ENCODE measurements at places on chromosomes 5 and 9. TPM values are rescaled to one million over a fixed set of nuclear protein-coding genes. Genes with fewer than 3 reads are reported as not detected.

- no peak for DNase-seq
Observed at GRCh38 chr9:127007638-127008037, 93.1 kb downstream of the RALGPS1 start.

DNA sequence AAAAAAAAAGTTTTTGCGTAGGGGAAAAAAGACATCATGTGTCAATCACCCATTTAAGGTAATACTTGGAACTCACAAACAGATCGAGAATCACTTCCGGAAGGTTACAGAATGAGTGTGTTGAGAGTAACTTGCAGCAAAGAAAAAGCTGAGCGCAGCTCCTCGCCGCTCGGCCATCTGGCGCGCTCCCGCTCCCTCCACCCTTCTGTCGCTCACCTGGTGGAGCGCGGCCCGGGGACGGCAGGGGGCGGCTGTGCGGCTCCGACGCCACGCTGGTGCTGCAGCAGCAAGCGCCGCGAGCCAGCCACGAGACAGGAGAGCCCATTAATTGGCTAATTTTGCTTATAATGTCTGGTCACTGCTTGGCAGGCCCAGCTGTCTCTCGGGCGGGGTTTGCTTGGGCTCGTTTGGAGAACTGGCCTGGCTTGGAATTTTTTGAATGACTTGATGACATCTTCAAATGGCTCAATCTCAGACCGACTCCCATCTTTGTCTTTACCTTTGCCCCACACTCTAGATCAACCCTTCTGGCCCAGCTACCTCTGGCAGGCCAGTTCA, 601.8 kb downstream of the CCDC171 start:
- peak; percentile 64 for DNase-seq

GRCh38 chr9:90986161-90986560, 184.5 kb downstream of the SYK start:
- DNase-seq: no peak

GRCh38 chr5:3077684-3078083, 326.2 kb upstream of the IRX2 start:
- DNase-seq: no peak

IFNA21 gene
- not detected for total RNA-seq

FAXDC2 gene
- 0.95 TPM for total RNA-seq

- DNase-seq: no peak
Observed at GRCh38 chr5:155268770-155269425, 255.3 kb downstream of the KIF4B start.

DNA sequence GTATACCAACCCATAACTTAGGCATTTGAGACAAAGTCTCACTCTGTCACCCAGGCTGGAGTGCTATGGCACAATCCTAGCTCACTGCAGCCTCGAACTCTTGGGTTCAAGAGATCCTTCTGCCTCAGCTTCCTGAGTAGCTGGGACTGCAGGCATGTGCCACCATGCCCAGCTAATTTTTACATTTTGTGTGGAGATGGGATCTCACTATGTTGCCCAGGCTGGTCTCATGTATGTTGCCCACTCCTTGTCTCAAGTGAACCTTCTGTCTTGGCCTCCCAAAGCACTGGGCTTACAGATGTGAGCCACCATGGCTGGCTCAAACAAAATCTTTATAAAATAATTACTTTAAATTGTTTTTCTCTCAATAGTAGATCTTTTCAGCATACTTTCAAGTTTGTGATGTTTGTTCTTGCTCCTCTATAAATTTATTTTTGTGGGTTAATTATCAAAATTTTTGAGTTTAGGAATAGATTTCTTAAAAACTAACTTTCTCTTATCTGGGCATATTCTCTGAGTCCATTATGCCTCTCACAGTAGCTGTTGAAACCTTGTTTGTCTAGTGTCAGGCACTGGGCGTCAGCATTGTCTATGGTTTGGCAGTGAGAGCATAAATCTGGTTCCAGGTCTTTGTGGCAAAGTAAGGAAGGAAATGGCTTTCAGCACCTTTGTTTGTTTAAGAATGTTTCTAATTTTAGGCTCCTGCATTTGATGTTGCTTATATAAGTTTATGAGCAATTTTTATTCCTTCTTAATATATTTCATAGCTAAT, 38.7 kb downstream of the NLN start:
- DNase-seq: no peak

GRCh38 chr5:170480260-170480659, 23.6 kb upstream of the KCNIP1 start:
- no peak for DNase-seq

- DNase-seq: no peak
Observed at GRCh38 chr5:109351988-109352864, 57.5 kb downstream of the PJA2 start.

- no peak for DNase-seq
Observed at GRCh38 chr5:78611126-78611605, 37.4 kb downstream of the LHFPL2 start.

TAF9 gene
- total RNA-seq: 92.5 TPM

DNA sequence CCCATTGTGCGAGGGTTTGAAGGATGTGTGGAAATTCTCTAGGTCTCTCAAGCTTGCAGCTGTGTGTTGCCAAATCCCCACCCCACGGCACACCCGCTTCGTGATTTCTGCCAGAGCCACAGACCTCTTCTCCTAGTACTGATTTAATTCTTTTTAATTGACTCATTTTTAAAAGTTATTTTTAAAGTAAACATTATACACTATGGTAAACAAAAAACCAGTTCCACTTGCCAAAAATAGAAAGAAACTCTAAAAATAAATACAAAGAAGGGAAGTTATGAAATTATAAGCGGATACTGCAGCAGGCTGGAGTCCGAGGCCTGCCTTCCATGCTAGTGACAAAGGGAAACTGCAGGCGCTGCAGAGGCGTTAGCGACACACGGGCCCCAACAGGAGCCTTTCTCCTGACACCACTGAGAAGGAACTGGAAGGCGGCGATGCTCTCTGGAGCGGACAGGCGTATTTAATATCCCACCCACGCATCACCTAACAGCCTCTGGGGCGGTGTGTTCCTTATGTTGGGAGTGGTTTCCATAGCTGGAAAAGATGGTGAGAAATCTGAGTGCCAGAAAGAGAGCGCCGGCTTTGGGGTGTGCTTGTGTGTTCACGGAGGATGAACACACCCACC, 122.5 kb downstream of the COL23A1 start:
- DNase-seq: no peak

DNA sequence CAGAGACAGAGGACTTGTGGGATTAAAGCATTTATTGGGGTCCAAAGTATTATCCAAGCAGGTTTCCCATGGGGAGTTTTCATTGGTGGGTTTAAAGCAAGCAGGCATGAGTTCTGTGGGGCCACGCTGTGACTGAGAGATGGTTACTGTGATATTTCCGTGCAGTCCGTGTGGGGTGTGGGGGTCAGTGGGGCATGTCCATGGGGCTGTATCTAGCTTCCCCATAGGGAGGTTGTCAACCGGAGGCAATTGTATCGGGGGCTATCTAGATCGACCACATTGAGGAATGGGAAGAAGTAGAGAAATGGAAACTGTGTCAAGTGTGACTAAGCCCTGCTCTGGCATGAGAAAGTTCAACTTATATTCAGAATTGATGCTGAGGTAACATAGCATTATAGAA, 7.1 kb upstream of the RPS23 start:
- no peak for DNase-seq

GRCh38 chr9:113012492-113012891, 500 bp upstream of the ZNF883 start:
- DNase-seq: no peak

DNA sequence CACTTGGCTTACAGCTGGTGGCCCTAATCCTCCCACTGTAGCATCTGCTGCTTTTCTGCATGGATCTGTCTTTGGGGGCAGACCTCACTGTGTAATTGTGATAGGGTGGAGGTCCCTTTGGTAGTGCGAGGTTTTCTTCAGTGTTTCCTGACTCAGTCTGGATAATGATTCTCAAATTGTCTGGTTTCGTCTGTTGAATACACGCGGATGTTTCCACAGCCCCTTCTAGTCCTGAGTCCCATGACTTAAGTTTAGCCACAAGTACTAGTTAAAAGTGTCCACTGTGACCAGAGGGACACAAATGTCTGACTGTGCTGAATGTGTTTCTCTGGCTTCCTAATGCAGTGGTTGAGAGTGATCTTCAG, 70.5 kb downstream of the LMNB1 start:
- DNase-seq: no peak

HBEGF gene
- 5.8 TPM for total RNA-seq

LRRC19 gene
- total RNA-seq: not detected
